ENCODE measurements at places on chromosomes 2 and 18. TPM values are rescaled to one million over a fixed set of nuclear protein-coding genes. Genes with fewer than 3 reads are reported as not detected.

CHRNG gene
- 94.8 TPM for polyA plus RNA-seq

SPHKAP gene
- 10.9 TPM for polyA plus RNA-seq

TTL gene
- 39.0 TPM for polyA plus RNA-seq

VWC2L gene
- not detected for polyA plus RNA-seq

DNA sequence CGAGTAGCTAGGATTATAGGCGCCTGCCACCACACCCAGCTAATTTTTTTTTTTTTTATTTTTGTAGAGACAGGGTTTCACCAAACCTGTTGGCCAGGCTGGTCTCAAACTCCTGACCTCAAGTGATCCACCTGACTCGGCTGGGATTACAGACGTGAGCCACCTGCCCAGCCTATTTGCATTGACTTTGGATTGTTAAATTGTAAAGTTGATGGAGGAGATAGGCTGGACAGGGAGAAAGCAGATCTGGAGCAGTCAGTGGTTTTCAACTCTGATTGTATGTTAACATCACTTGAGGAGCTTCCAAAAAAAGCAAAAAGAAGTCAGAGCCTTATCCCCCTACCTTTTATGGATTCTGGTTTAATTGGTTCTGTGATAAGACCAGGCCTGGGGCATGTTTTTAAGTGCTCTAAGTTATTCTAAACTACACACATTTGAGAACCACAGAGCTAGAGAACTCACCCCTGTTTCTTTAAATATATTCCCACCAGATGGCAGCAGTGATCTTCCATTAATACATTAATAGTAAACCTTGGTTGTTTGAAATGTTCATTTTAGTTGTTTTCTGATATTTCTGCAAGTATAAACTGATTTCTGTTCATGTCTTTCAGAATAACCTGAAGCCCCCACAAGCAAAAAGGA lies 7.5 kb downstream of the C2orf49 start:
- H3K36me3 ChIP-seq: peaks cover 41% of the 10 kb centered on the region
- DNase-seq: peak; percentile 61
- H3K27ac ChIP-seq: no peak overlapping the region
- H3K27me3 ChIP-seq: no peaks in the 10 kb centered on the region
- H3K4me1 ChIP-seq: no peaks in the 10 kb centered on the region

DNA sequence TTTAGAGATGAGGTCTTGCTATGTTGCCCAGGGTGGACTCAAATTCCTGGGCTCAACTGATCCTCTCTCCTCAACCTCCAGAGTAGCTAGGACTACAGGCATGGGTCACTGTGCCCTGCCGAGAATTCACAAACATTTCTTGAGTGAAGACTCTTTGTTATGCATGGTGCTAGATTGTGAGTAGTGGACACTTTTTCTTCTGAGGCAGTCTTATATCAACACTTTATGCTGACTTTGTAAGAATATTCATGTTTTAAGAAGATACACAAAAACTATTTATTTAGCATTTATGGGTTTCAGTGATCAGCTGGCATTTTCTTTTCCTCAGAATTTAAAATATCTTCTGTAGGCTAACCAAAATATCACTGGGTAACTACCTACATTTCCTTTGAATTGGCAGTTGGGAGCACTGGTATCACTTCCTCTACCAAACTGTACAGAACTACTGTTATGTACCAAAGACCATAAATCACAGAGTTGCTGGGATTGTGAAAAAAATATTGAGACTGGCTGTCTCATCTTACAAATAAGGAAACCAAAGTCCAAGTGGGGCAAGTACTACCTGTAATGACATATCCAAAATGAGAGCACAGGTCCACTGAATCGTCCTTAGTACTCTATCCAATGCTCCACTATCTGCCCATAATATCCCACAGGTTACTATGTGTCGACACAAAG lies 34.0 kb downstream of the DOCK10 start:
- H3K27me3 ChIP-seq: no peaks in the 10 kb centered on the region
- H3K4me1 ChIP-seq: peaks cover 2% of the 10 kb centered on the region
- no peak overlapping the region for H3K27ac ChIP-seq
- DNase-seq: no peak
- no peaks in the 10 kb centered on the region for H3K36me3 ChIP-seq
- no peak overlapping the region for H3K4me3 ChIP-seq

DNA sequence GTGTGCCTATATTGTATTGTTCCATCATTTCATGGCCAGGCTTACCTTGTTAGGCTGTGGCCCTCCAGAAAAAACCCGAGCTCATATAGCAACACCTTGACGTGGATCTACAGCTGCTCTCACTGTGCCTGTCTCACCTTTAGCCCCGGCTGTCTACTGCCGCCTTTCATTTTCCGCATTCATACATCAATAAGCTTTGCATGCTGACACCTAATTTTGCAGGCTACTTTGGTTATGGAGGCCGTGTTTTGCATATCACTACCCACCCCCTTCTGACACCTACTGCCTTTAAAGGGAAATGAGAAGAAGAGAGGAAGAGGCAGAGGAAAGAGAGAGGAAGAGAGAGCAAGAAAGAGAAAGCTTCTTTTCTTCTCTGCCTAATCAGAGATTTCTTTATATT lies 702.9 kb downstream of the BCL11A start:
- no peaks in the 10 kb centered on the region for H3K27me3 ChIP-seq
- no peaks in the 10 kb centered on the region for H3K36me3 ChIP-seq
- H3K4me3 ChIP-seq: no peak overlapping the region
- DNase-seq: no peak
- no peak overlapping the region for H3K27ac ChIP-seq
- H3K4me1 ChIP-seq: no peaks in the 10 kb centered on the region

- peak; percentile 75 for DNase-seq
- no peaks in the 10 kb centered on the region for H3K36me3 ChIP-seq
- H3K27ac ChIP-seq: peak overlapping the region; percentile 69
- no peak overlapping the region for H3K4me3 ChIP-seq
These were observed 235.6 kb downstream of the CPS1 start for GRCh38 chr2:210792000-210792399.

DNA sequence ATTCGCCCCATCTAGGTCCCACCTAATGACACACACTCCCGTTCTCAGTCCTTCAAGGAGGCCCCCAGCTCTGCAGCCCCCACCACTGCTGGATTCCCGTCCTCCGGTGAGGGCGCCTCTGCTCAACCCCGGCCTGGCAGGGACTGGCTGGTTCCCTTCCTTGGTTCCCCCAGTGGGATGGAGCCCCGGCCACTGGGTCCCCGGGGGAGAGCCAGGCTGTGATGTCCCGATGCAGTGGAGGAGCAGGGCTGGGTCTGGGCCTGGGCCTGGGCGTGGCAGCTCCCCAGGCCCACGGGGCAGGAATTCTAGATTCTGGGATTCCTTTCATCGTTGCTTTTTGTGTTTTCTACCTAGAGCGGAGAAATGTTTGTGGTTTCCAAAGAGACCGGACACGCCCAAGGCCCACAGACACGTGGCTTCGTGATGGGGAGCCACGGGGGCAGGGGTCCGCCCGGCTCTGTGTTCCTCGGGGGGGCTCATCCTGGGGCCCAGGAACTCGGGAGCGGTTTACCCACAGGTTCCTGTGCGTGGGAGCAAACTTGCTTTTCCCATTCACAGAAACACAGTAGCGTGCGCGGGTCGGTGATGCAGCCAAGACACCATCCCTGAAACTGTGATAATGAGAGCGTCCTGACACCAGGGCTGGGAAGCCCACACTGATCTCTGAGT lies 67.0 kb downstream of the SLC66A2 start:
- no peak for DNase-seq
- H3K27me3 ChIP-seq: no peaks in the 10 kb centered on the region
- no peaks in the 10 kb centered on the region for H3K4me1 ChIP-seq
- no peak overlapping the region for H3K27ac ChIP-seq
- no peak overlapping the region for H3K4me3 ChIP-seq

DNA sequence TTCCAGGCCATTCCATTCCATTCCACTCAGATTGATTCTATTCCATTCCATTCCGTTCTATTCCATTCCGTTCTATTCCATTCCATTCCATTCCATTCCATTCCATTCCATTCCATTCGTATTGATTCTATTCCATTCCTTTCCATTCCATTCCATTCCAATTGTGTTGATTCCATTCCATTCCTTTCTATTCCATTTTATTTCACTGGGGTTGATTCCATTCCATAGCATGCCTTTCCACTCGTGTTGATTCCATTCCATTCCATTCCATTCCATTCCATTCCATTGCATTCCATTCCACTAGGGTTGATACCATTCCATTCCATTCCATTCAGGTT lies 1142.3 kb downstream of the RPIA start:
- no peaks in the 10 kb centered on the region for H3K27me3 ChIP-seq
- no peaks in the 10 kb centered on the region for H3K4me1 ChIP-seq
- H3K4me3 ChIP-seq: no peak overlapping the region
- H3K36me3 ChIP-seq: no peaks in the 10 kb centered on the region
- peak; percentile 32 for DNase-seq
- H3K27ac ChIP-seq: no peak overlapping the region

GRCh38 chr2:41116106-41116797 lies 664.4 kb upstream of the SLC8A1 start:
- no peaks in the 10 kb centered on the region for H3K36me3 ChIP-seq
- no peak overlapping the region for H3K4me3 ChIP-seq
- no peaks in the 10 kb centered on the region for H3K4me1 ChIP-seq
- H3K27ac ChIP-seq: no peak overlapping the region
- H3K27me3 ChIP-seq: no peaks in the 10 kb centered on the region

DNA sequence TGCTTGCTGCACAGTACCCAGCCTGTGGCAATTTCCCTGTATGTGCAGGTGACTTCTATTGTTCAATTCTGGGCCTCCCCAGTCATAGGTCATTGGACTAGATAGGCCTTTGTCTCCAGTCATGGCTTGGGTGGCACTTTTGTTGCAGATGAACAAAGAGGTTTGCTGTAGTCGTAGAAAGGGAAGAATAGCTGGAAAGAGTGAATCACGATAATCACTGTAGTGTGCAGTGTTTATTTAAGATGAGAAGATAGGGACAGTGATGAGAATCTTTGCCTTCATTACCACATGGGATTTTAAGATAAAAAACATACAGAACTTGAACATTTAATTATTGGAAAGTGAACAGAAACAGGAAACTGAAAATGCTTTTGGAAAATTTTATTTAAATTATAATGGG lies 156.1 kb upstream of the CYRIA start:
- H3K27ac ChIP-seq: no peak overlapping the region
- H3K4me3 ChIP-seq: no peak overlapping the region
- no peaks in the 10 kb centered on the region for H3K36me3 ChIP-seq

- H3K27ac ChIP-seq: no peak overlapping the region
- H3K27me3 ChIP-seq: no peaks in the 10 kb centered on the region
- H3K4me3 ChIP-seq: no peak overlapping the region
- no peaks in the 10 kb centered on the region for H3K4me1 ChIP-seq
These were observed 10.5 kb upstream of the IKZF2 start for GRCh38 chr2:213161759-213162515.

DNA sequence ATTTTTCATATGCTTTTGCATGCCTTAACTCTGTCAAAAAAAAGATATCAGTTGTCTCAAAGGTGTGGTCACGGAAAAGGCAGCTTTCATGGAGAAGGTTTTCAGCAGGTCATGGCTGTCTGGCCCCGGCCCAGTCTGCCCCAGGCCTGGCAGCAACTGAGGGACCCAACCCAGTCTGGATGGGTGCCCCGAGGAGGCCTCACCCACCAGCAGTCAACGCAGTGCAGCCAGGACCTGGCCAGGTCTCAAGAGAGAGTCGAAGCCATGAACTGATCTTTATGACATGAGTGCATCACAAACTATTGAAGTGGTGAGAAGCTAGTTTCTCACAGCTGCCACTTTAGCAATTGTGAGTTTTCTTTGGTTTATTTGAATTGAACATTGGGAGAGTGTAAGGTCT lies 7.9 kb downstream of the TUBB6 start:
- H3K36me3 ChIP-seq: peaks cover 58% of the 10 kb centered on the region
- no peaks in the 10 kb centered on the region for H3K27me3 ChIP-seq
- H3K4me3 ChIP-seq: no peak overlapping the region
- H3K4me1 ChIP-seq: peaks cover 41% of the 10 kb centered on the region

- no peak overlapping the region for H3K27ac ChIP-seq
- peaks cover 50% of the 10 kb centered on the region for H3K36me3 ChIP-seq
- H3K4me3 ChIP-seq: no peak overlapping the region
These were observed 36.8 kb upstream of the CYP27C1 start for GRCh38 chr2:127256866-127257265.

- no peak for DNase-seq
- no peaks in the 10 kb centered on the region for H3K36me3 ChIP-seq
- no peaks in the 10 kb centered on the region for H3K27me3 ChIP-seq
- H3K27ac ChIP-seq: no peak overlapping the region
- no peak overlapping the region for H3K4me3 ChIP-seq
- H3K4me1 ChIP-seq: no peaks in the 10 kb centered on the region
These were observed 13.8 kb downstream of the CERKL start for GRCh38 chr2:181643151-181643550.

DNA sequence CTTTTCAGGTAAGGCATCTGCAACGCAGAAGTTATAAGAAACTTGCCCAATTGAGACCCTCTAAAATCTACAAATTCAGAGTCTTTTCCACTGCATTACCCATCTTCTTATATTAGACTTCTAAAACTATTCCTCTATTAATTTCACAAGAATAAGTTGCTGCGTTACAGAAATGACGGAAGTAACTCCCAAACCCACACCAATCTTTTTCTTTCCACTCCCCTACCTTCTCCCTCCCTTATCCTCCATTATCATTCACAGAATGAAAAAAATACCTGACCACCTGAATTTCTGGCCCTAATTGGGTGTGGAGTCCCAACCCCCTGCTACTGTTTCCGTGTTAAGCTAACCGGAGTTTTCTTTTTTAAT lies 689 bp downstream of the RPRD1A start:
- H3K4me1 ChIP-seq: no peaks in the 10 kb centered on the region
- peak overlapping the region; percentile 96 for H3K27ac ChIP-seq
- H3K27me3 ChIP-seq: no peaks in the 10 kb centered on the region
- H3K4me3 ChIP-seq: peak overlapping the region; percentile 97
- no peak for DNase-seq
- H3K36me3 ChIP-seq: no peaks in the 10 kb centered on the region

DNA sequence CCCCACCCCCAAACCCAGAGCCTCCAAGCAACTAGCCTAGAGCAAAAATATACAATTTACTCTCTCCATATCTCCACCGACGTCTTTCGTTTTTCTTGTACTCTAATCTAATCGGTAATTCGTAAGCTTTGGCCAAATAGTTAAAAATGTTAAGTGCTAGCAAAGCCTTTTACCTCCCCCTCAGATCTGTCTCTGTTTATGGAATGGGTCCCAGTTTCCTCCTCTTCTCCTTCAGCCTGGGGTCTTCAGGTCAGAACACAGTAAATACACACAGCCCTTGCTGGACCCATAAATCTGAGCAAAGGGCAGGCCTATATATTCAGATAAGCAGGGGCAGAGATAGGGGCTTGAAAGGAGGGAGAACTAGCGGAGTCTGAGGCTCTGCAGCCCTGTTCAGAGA lies 267.4 kb downstream of the MEIS1 start:
- H3K27me3 ChIP-seq: no peaks in the 10 kb centered on the region
- H3K36me3 ChIP-seq: no peaks in the 10 kb centered on the region
- DNase-seq: no peak
- no peak overlapping the region for H3K27ac ChIP-seq
- H3K4me1 ChIP-seq: no peaks in the 10 kb centered on the region

DNA sequence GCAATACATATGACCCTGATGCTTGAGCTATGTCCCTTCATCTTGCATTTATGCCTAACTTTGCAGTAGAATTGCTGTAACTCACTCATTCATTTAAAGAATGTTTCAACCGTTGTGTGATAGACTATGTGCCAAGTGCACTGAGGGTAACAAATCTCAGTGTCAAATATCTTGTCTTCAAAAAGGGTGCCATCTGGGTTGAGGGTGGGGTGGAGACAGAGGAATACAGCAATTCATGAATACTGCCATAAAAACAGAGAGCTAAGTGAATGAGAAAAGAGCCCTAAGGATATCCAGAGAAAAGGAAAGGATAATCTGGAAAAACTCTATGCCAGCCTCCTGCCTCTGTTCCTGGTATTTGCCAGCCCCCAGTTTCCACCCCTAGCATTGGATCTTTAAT lies 1534.4 kb upstream of the PIK3C3 start:
- H3K27me3 ChIP-seq: no peaks in the 10 kb centered on the region
- no peak overlapping the region for H3K4me3 ChIP-seq
- no peaks in the 10 kb centered on the region for H3K36me3 ChIP-seq
- no peaks in the 10 kb centered on the region for H3K4me1 ChIP-seq
